ENCODE measurements at places on chromosomes 16 and 17. TPM values are rescaled to one million over a fixed set of nuclear protein-coding genes. Genes with fewer than 3 reads are reported as not detected.

Gene ALOX15B
- total RNA-seq: not detected

Gene TNFRSF13B
- total RNA-seq: not detected

Gene CCL22
- not detected for total RNA-seq

Gene PRSS21
- total RNA-seq: not detected

Gene SDR42E2
- total RNA-seq: not detected

Gene SPATA32
- total RNA-seq: not detected

Data from epithelial cell of umbilical artery (primary cell).